ENCODE measurements at places on chromosomes 16 and 17.

GRCh38 chr17:3896108-3896967, 3.5 kb upstream of the CAMKK1 start:
- DNase-seq: no peak

- DNase-seq: peak; percentile 35
These were observed 2.1 kb downstream of the FAM20A start for GRCh38 chr17:68599091-68599490.

- DNase-seq: no peak
These were observed 54.0 kb downstream of the DYNLRB2 start for GRCh38 chr16:80594756-80595155.

DNA sequence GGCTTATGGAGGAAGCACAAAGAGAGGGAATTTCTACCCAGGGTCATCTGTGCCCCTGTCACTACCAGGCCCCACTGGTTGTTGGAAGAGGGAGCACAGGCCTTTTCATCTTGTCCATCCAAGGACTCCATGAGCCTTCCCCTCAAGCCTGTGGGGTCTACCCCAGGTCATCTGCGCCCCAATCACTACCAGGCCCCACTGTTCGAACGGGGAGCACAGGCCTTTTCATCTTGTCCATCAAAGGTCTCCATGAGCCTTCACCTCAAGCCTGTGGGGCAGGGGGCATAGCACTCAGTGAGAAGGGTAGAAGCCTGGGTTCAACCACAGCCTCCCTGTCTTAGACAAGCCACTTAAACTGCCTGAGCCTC, 101.5 kb upstream of the CDH5 start:
- DNase-seq: no peak

DNA sequence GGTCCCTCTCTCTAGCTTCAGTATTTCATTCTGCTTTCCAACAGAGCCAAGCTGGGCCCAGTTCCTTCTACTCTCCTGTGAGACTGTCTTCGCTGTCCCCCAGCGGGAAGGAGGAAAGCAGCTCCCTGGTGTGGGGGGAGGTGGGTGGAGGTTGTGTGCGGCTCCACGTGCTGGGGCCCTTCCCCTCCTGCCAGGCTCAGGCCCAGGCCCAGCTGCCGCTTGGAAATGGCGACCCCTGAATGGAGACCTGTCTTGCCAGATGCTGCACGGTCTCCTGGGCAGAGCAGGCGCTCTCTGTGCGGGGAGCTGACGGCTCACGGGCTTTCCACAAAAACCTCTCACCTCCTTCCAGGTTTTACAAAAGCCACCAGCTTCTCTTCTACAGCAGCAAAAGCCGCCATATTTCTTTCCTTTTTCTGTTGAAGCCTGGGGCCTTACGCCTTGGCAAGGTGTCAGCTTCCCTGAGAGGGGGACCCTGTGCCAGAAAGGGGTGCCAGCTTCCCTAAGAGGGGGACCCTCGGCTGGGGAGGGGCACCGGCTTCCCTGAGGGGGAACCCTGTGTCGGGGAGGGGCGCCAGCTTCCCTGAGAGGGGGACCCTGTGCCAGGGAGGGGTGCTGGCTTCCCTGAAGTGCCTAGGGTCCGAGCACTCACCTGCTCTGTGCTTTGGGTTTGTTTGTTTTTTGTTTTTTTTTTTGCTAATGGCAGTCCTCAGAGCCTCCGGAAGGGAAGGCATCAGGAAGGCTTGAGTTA, 47.5 kb downstream of the ZNF778 start:
- no peak for DNase-seq

DNA sequence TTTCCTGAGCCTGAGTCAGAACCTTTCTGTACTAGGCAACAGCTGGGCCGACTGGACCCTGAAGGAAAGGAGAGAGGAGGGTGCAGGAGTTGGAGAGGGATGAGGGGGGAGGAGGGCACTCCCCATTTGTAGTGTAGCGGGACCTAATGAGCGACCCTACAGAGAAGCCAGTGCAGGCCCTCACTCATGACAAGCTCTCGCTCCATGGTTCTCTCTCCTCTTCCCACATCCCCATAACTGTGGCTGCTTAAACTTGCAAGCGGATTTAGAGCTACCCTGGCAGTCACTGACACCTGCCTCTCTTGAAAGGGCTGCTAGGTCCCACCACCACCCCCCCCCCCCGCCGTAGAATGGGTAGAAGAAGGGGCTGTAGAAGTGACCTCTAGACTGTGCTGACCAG, 14.5 kb downstream of the NKD1 start:
- DNase-seq: no peak
